Stimulated activated naive CD4-positive, alpha-beta T cell (primary cell): ENCODE measurements at places on chromosomes 11 and 22.

DNA sequence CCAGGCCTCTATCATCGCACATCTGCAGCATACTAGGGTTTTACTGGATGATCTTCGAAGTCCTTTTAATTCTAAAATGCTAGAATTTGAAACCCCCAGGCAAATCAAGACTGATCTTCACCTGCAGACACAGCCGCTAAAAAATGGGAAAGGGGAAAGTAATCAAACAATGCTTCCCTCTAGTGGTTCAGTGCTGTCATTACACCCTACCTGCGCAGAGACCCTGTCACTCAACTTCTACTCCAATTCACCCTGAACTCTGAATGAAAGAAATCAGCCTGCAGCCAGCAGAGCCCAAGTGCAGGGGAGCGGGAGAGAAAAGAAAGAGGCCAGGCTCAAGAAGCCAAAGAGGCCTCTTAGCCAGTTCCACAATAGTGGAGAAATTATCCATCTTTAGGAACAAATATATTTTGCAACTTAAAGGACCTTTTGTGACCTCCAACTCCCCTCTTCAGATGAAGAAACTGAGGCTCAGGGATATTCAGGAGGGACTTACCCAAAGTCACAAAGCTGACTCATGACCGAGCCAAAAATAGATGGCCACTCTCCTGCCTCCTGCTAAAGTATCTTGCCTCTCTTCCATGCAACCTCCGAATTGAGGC, 33.0 kb downstream of the SERGEF start:
- no peak for DNase-seq

GRCh38 chr22:18927020-18927419, 9.1 kb downstream of the PRODH start:
- DNase-seq, result no peak

DNA sequence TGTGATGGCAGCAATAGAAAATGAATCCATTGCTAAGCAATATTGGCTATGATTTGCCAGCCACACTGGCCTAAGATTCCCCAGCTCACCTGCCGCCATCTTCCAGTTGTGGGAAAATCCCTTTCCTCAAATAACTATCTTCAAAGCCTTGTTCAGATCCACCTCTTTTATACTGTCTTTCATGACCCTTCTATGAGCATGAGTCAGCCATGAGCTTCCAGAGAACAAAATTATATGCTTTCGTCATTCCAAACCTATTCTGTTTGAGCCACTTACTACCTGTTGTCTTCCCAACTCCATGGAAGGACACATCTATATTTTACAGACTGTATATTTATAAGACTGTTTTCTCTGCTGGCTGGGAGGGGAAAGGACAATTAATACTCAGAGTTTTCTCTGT, 25.0 kb upstream of the PRSS23 start:
- no peak for DNase-seq

GRCh38 chr11:108708173-108708572, 43.3 kb downstream of the DDX10 start:
- DNase-seq, result no peak

DNA sequence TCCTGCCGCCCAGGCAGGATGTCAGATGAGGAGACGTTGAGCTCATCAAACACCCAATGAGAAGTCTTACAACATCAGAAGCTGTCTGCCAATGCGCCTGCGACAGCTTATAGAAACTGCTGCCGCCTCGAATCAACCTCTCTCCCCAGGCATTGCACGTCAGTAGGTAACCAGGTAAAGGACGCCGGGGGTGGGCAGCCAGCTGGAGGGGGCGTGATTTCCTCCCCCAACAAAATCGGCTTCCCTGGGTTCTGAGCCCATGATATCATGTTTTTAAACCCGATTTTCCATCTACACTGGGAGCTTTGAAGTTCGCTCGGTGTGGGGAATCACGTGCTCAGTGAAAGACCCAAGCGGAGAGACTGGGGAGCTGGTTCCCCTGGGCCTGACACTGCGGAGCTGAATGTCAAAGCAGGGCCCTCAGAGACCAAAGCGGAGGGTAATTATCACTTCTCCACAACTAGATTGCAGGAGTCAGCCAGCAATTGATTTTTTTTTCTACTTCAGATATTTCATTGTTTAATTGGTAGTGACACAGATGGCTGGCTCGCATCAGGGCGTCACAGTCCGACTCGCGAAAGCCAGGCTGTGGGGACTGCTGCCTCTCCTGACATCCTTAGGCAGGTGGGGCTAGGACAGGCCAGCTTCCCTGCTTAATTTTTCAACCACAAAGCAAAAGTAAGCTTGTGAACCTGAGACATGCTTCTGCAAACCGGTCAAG, 15.4 kb downstream of the FAM83F start:
- peak; percentile 72 for DNase-seq

DNA sequence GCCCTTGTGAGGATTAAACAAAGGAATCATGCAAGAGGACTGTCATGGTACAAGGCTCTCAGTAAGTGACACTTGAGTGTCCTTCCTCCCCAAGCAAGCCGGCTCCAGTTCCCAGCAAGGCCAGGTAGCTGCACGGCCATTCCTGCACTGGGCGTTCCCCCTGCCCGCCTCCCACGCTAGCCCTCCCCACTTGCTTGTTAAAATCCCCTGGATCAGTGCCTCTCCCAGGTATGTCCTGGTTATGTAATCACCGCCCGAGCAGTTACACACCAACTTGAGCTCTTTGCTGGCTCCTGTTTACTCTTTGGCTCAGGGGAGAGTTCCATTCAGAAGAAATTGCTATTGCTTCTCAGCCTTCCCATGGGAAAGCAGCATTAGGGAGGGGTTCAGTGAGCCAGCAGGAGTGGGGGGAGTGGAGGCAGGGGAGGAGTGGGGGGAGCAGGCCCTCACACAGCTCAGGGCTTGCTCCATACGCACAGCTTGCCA, 19.4 kb upstream of the MYEOV start:
- DNase-seq, result no peak
